ENCODE measurements at places on chromosomes 16 and 17. TPM values are rescaled to one million over a fixed set of nuclear protein-coding genes. Genes with fewer than 3 reads are reported as not detected.
A peak's percentile ranks its signal among the peaks of the same experiment; 100 is the strongest.

ZFPM1 gene
- total RNA-seq, result 3.2 TPM

STAT3 gene
- total RNA-seq, result 191 TPM

DNA sequence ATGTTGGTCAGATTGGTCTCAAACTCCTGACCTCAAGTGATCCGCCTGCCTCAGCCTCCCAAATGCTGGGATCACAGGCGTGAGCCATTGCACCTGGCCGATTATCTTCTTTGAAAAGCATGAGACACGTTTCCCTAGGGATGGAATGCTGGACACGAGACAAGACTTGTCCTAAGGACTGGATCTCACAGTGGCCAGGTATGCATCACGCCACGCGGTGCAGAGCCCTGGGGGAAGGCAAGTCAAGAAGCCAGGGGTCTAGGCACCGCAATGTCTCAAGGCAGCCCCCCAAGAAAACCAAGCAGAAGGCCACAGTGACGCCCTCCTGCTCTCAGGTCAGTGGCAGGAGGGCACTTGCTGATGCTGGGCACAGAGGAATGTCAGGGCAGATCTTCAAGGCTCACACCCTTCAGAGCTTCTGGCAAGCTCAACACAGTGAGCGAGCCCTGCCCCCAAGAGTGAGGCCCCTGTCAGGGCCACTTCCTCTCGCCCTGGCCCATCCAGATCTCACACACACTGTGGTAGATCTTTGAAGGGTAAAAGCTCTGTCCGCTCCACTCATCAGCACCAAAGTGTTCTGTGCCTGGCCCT is 134.7 kb downstream of the ZNF778 start:
- ATAC-seq, result no peak

DNA sequence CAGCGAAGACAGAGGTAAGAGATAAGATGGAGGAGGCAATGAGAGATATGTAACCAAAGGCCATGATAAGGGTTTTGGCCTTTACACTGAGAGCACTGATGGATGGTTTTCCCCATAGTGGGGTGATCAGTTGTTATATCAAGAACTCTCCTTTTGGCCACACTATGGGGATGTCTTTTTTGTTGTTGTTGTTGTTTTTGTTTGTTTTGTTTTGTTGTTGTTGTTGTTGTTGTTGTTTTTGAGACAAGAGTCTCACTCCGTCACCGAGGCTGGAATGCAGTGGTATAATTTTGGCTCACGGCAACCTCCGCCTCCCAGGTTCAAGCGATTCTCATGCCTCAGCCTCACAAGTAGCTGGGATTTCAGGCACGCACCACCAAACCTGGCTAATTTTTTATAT is 244.8 kb upstream of the DYNLRB2 start:
- ATAC-seq, result no peak

DNA sequence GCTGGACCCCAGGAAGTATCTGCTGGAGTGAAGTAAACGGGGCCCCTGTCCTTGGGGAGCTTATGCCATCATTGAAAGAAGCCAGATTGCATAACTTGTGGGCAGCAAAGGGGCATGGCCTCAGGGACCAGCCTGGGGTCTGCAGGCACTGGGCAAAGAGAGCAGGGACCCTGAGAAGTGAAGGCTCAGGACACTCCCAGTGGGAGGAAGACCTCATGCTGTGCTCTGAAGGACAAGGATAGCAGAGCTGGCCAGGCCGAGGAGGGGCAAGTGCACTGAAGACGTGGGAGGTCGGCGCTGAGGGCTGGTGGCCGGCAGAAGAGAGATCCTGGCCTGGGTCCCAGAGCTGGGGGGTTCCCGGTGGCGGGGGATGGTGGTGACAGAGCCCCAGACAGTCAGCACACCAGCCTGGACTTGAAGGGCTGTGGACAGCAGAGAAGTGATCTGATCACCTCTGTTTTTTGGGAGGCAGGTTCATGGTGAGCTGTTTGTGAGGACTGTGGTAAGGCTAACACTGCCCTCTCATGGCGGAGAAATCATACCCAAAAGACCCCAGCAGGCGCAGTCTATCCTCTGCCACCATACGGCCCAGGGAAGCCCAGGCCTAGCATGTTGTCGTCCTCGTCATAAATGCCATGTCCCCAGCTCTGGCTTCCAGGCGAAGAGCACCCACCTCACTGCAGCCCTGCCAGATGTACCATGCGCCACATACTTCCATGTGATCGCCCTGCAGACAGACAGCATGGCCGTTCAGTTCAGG is 7.1 kb upstream of the CNP start:
- peak; percentile 23 for ATAC-seq

DNA sequence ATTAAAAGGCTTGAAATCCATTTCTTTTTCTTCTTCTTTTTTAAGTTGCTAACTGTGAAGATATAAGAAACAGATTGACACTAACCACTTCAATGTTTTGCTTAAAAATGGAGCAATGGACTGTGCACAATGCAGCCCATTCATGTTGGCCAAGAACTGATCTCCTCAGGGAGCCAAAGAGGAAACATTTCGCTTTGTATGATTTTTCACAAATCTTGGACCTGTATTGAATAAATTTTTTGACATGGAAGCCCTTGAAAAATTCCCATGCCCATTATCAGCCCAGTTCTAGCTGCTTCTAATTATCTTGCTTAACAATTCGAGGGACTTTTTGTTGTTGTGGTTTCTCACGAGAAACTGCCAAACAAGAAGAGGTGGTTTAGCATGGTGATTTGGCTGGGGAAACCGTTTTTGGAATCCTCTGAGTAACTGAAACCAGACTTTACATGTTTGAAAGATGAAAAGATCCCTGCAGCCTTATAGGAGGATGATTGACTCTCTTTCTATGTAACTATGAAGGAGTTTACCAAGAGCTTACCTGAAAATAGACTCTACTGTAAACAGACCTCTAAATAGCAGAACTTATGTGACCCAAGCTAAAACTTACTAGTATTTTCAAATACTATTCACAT is 1389.4 kb upstream of the GOT2 start:
- ATAC-seq, result no peak

GRCh38 chr16:87966064-87966645 is 14.9 kb downstream of the BANP start:
- no peak for ATAC-seq

All from esophagus mucosa (tissue), 1 donor.